ENCODE measurements at places on chromosomes 5 and 9. TPM values are rescaled to one million over a fixed set of nuclear protein-coding genes. Genes with fewer than 3 reads are reported as not detected.

TJP2 gene
- total RNA-seq: 56.3 TPM

CNTNAP3 gene
- 32.2 TPM for total RNA-seq

HRCT1 gene
- 2.0 TPM for total RNA-seq

ZNF366 gene
- total RNA-seq: 8.1 TPM

COL5A1 gene
- 29.5 TPM for total RNA-seq

NCS1 gene
- total RNA-seq: 18.1 TPM

LCN1 gene
- 0.42 TPM for total RNA-seq

FYB1 gene
- total RNA-seq: 6.5 TPM

NUTM2F gene
- total RNA-seq: not detected

FOXD4L6 gene
- not detected for total RNA-seq

DNA sequence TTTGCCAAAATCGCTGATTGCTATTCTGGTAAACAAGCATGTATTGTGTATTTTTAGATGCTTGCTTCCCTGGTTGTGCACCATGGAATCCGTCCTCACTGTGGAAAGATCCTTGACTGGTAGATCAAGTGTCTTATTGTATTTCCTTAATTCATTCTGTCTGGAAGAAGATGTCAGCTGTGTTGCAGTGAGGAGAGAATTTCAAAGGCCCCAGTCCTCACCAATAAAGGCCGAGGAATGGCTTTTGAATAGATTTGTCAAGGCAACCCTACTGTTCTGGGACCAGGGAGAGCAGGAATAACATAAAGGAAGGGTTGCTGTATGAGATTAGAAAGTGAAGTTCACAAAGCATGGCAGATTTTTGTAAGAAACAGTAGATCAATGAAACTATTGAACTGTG is 36.2 kb upstream of the POU5F2 start:
- no peak for DNase-seq

GRCh38 chr9:131433302-131433854 is 39.5 kb downstream of the PRRC2B start:
- no peak for DNase-seq

DNA sequence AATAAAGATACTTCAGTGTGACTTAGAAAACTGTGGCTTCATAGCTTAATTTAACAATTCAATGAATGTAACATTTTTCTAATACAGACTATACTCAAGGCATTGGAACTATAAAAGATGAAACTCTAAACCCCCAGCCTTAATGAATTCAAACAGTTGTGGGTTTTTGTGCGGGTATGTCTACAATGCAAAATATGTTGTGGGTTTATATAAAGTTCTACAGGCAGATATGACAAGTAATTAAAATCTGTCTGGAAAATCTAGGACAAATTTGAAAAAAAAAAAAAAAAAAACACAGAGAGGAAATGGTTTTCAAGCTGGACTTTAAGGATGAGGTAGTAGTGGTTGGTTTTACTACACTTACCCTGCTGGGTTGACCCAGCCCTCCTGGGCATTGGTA is 467.5 kb upstream of the TLE4 start:
- no peak for DNase-seq

DNA sequence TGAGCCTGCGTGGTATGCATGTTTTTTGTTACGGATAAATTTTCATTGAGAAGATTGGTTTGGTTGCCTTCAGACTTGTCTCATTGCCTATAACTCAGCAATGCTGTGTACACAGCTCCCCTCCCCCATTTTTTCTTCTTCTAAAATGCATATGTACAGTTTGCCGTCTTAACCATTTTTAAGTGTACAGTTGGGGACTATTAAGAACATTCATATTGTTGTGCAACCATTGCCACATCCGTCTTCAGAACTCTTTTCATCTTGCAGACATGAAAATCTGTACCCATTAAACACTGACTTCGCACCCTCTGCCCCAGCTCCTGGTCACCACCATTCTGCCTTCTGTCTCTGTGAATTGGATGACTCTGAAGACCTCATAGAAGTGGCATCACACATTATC is 6.2 kb downstream of the EXOC3 start:
- no peak for DNase-seq

DNA sequence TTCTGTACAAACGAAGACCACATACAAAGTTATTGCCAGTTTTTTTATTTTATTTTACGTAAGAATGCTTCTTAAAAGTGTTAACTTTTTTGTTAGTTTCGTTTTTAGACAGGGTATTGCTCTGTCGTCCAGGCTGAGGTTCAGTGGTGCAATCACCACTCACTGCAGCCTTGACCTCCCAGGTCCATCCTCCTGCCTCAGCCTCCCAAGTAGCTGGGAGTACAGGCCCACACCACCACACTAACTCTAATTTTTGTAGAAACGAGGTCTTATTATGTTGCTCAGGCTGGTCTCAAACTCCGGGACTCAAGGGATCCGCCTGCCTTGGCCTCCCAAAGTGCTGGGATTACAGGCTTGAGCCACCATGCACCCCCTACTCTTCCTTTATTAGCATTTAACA is 2.3 kb upstream of the DNAJA1 start:
- no peak for DNase-seq

- DNase-seq: no peak
These were observed 429.3 kb downstream of the TMEM232 start for GRCh38 chr5:110297152-110297670.

DNA sequence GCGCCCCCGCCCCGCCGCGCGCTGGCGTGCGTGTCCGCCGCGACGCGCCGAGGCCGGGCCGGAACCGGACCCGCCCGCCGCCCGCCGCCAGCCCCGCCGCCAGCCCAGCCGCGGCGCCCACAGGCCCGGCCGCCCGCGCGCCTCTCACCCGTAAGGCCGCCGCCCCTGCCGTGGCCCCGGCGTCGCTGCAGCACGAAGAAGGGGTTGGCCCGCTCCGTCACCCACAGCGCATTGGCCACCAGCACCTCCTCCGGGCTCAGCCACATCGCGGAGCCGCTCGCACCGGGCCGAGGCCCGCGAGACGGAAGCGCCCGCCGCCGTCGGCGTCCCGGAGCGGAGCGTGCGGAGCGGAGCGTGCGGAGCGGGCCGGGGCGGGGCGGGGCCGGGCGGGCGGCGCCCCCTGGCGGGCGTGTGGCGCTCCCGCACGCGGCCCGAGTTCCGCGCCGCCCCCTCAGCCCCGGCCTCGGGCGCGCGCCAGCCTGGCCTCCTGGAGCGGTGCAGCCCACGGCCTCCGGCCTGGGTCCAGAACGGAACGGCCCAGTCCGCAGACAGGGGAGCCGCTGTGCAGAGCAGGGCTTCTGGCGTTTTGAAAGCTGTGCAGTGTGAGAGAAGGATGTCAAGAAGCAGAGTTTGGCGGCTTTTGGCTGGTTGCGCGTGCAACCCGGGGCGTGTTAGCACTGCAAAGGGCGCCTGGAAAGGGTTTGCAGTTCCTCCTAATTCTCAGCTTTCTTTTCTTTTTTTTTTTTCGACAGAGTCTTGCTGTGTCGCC is at the start of gene TBC1D9B:
TBC1D9B (minus strand) TSS at position 342 of the 769 bp plus-strand sequence; CDS start at position 266, 76 bp downstream.
- peak; percentile 77 for DNase-seq

DNA sequence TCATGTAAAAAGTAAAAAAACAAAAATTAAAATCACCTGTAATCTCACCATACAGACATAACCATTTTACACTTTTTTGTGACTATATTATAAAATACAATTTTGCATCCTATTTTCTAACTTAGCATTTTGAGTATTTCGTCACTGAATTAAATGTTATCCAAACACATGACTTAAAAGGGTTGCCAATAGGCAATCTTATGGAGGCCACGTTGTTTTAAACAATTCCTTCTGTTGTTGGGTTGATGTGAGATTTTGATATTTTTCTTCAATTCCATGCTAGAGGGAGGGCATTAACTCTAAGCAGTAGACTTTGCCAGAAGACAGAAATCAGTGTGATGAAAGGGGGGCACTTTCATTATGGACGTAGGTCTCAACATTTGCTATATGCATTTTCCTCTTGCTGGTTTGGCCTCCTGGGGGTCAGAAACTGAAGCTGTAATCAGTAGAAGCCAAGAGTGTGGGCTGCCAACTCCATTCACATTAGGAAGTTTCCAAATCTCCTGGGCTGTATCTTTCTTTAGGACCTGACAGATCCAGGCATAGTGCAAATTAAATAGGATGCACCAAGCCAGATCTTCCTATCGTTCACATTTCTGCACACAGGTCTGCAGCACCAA is 614.2 kb upstream of the CLINT1 start:
- DNase-seq: no peak

DNA sequence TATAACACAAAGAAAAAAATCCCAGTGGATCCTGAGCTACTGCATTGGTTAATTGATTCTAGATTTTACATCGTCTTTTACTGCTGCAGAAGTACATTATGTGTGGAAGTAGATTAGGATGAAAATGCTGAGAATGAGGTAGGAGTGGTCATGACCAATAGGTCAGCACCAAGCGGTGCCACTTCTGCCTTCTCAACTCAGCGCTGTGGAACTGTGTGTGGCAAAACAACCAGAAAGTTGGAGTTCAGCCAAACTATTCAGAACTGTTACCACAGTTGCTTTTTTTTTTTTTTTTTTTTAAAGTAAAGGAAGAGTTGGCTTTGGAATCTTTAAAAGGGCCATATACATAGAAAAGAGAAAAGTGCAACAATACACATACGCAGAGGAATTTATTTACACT is 24.2 kb downstream of the POU5F2 start:
- DNase-seq: peak; percentile 19

GRCh38 chr5:112921026-112921832 is 798 bp downstream of the REEP5 start:
- DNase-seq: peak; percentile 89

DNA sequence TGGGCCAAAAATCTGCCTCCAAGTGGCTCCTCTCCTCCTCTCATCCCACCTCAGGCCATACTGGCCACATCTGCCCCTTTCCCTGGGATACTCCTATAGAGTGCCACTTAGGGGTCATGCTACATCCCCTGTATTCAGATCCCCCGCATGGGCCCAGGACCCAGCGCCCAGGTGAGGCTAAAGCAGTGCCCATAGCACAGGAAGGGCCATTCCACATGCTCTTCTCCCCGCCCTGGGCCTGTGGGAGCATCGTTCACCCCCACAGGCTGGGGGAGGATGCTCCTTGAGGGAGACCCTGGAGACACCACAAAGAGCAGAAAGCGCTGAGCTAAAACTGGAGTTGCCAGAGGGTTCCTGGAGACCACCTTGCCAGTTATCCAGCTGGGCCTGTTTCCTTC is 52.5 kb upstream of the SLC25A51 start:
- DNase-seq: no peak

DNA sequence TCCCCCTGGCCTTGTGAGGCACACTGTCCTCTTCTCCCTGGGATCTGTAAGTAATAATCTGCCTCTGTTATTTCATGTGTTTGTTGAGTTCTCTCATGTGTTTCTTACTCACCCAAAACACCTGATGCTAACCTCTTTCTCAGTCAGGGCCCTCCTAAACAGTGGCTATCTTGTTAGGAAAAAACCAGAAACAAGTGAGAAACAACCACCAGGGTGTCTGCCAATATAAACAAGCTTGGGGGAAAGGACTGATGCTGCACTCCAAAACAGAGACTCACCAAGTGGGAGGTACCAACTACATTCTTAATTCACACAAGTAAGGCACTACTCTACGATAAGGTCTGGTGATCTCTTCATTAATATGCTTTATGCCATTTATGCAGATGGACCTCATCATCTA is 564.4 kb downstream of the SEMA5A start:
- no peak for DNase-seq

- no peak for DNase-seq
These were observed 294.8 kb upstream of the KLF4 start for GRCh38 chr9:107784235-107784958.

- DNase-seq: no peak
These were observed 21.7 kb downstream of the FER start for GRCh38 chr5:108769352-108769751.

- no peak for DNase-seq
These were observed 20.7 kb downstream of the IGIP start for GRCh38 chr5:140146523-140146842.

GRCh38 chr9:31740705-31741104 is 643.7 kb upstream of the ACO1 start:
- DNase-seq: no peak

- no peak for DNase-seq
These were observed 89.3 kb upstream of the SV2C start for GRCh38 chr5:75993643-75994520.

DNA sequence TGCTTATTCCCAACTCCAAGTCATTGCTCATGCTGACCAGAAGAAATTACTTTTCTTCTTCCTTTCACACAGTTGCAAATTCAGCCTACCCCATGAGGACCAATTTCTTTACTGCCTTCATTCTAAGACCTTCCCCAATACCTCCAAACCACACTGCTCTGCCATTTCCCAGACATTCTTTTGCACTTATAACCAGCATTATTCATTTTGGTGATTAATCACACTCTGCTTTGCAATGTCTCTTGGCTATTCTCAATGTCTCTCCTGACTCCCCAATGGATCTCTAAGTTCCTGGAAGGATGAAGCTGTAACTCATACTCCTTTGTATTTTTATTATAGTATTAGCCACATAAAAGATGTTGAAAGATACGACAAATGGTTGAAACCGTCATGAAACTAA is 105.7 kb upstream of the RANBP3L start:
- no peak for DNase-seq

DNA sequence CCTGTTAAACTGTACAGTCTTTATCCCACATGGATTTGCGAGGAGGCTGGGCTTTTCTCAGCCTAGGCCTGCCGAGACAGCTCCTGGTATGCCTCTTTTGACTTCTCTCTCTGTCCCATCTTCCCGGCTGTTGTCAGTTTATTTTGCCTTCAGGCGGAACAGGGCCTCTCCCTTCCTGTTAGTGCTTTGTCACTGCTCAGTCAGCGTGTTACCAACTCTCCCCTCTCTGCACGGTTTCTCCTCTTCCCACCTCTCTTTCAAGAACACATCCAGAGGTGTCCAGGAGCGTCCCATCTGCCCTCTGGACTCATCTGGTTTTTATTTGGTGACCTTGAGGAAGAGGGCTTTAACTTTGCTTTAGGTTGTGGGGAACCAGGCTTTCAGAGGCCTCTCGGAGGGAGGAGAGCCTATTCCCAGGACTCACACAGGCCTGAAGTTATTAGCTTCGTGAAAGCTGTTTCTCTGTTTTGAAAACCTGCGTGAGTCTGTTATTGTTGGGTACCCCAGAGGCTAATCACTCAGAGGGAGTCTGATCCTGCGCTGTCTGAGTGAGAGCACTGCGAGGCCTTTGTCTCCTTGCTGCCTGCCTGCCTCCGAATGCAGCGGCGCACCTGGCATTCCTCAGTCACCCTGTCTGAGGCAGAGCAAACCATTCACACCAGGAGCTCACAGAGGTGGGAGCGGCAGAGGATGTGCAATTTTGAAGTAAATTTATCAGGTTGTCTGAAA is 234.4 kb upstream of the MPDZ start:
- peak; percentile 38 for DNase-seq

GRCh38 chr5:41751867-41752266 is 118.4 kb downstream of the OXCT1 start:
- no peak for DNase-seq

All from right cardiac atrium (tissue), 5 donors.